Epithelial cell of esophagus (primary cell): ENCODE measurements at places on chromosomes 7 and 10.
A peak's percentile ranks its signal among the peaks of the same experiment; 100 is the strongest.

DNA sequence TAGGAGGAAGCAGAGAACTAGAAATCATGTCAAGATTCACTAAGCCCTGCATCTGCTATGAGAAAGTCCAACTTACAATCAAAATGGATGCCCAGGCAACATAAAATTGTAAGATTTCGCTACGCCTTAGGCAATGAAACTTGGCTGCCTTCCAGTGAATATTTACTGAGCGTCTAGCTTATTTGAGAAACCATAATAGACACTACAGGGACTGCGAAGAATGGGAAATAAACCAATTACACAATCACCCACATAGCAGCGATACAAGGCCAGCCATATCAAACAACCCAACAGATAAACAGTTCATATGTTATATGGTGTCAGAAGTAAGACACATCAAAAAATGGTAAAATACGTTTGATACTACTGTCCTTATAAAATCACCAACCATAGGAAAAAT is 545.0 kb upstream of the C7orf33 start:
- DNase-seq = no peak

- DNase-seq = no peak
These were observed 7.7 kb downstream of the CCDC136 start for GRCh38 chr7:128799451-128799850.

DNA sequence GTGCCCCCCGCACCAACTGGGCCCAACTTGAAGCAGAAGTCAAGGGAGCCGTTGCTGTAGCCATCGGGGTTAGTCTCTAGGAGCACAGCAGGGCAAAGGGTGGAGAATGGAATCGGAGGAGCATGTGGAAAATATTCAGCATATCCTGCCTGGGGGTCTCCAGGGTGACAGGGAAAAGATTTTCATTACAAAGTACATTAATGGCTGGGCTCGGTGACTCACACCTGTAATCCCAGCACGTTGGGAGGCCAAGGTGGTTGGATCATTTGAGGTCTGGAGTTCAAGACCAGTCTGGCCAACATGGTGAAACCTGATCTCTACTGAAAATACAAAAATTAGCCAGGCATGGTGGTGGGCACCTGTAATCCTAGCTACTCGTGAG is 53.8 kb upstream of the ABLIM1 start:
- DNase-seq = no peak

DNA sequence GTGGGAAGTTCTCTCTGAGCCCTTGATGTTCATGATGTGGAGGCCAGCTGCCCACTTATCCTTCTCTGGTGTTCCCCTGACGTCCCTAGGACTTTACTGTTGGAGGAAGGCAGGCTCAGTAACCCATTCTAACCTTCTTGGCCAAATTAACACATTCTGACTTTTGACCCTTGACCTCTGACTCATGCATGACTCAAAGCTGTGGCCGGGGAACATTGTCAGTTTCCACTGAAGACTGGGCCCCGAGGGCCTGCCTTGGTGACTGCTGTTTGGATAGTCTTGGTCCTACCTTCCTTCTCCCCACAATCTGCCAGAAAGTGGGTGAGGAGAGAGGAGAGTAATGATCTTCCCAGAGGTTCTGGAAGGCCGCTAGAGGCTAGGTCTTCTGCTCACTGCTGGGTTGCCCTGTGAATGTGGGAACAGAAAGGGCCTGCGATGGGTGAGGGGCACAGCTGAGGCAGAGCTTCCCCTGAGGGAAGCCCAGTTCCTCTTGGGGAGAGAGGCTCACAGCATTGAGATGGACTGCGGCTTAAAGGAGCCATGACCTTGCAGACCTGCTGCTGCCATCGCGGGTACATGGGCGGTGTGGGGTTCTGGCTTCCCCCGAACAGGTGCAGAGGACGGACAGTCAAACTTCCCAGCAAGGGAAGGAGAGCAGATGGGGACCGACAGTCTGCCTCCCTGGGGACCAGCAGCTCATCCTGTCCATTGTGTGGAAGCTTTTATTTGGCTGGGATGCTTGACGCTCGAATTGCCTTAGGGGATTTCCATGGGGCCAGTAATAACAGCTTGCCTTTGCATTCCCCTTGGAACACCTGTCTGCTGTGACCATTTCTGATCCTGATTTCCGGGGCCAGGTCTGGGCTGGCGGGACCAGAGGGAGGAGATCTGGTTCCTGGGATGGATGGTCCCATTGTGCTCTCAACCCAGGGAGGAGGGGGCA is 43.8 kb downstream of the ADAMTS14 start:
- no peak for DNase-seq

- DNase-seq = no peak
These were observed 13.9 kb upstream of the WNT8B start for GRCh38 chr10:100448951-100449350.

DNA sequence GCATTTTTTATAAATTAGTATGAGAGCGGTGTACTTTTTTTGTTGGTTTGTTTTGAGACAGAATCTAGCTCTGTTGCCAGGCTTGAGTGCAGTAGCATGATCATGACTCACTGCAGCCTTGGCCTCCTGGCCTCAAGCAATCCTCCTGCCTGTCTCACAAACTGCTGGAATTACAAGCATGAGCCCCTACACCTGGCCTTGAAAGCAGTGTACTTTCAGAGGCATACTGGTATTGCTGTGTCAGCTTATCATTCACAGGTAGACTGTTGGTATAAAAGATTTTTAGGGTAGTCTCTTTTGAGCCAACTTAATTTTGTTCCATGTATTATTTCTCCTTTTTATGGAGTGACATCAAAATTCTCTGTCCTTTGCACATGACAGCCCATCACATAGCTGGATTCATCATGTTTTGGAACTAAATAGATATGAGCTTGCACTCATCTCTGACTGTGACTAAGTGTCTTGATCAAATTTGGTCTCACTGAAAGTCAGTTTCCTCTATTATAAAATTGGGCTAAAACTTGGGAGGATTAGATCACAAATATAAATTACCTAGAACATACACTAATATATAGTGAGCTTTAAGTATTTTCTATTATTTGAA is 12.4 kb downstream of the GNAT3 start:
- DNase-seq = peak; percentile 96

DNA sequence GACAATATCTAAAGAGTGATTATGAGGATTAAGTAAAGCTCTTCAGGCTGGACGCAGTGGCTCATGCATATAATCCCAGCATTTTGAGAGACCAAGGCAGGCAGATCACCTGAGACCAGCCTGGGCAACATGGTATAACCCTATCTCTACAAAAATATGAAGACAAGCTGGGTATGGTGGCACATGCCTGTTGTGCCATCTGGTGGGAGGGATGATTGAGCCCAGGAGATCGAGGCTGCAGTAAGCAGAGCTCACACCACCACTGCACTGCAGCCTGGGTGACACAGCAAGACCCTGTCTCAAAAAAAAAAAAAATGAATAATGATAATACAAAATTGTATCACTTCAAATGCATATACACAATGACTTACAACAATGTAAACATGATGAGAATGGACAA is 195.6 kb upstream of the AUTS2 start:
- DNase-seq = no peak

DNA sequence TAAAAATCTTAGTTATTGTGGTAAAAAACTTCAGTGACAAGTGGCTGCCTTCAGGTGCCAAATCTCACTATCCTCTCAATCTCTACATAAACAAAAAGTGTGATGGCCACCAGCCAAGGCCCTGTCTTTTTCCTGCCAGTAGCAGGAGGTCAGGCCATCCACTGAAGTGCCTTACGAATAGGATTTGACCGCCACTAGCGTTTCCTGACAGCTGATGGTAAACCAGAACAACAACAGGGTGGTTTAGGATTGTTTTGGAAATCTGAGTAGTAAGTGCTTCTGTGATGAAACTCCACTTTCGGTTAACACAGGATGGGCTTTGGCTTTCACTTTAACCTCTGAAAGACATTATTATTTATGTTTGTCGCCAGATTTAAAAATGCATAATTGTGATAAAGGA is 55.7 kb upstream of the OGDHL start:
- no peak for DNase-seq

GRCh38 chr7:51797371-51797770 is 480.8 kb upstream of the COBL start:
- DNase-seq = no peak

DNA sequence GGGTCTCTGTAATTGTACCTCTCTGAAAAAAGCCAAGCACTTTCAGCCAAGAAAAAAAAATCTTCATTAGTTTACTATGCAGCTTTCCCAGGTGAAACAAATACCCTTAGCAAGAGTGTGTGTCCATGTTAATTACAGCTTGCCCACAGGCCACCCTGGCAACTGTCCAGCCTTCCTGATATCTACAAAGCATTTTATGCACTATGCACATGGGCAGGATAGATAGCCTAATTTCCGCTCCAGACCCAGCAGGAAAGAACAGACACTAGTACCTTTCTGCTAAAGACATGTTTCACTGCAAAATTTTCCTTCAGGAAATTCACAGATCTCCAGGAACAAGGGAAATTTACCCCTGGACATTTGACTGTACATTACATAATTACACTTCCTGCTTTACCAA is 24.4 kb downstream of the CACNA2D1 start:
- no peak for DNase-seq

DNA sequence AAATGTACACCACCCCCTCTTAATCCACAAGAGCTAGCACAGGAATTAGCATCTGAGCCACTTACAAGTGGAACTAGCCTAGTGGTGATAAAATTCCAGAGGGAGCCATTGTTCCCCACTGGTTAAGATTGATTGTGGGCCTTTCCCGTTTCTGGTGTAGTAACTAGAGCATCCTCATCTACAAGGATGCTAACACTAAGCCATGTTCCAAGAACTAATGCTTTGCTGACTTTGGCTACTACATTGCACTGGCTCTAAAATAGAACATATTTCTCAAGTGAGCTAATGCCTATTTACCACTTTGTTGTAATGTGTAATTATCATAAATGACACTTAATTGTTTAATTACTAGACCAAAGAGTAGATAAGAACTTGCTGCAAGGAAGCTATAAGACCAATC is 143.7 kb downstream of the FZD1 start:
- DNase-seq = no peak

- peak; percentile 54 for DNase-seq
These were observed 175.1 kb downstream of the COBL start for GRCh38 chr7:51141451-51142003.

DNA sequence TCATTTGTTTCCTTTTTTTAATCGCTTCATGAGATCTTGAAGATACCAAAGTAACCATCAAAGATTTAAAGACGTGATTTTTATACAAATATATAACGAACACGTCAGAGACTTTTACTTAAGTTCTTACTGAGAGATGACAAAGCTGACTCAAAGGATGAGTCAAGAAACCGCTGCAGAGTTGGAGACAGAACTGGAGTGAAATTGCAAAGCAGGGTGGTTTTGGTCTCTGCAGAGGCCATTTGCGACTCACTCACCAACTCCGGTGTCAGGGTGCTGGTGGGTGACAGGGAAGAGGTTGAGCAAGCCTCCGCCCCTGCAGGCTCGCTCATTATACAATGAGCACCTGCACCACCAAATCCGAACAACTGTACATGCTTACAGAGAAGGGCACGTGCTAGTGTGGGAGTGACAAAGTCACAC is 75.2 kb downstream of the DNAJB6 start:
- peak; percentile 86 for DNase-seq

- DNase-seq = peak; percentile 7
These were observed at the start of gene PLXNA4 for GRCh38 chr7:132575982-132576720. PLXNA4 (minus strand) TSS chr7:132576470; CDS start chr7:132508693, 67,777 bp downstream.

GRCh38 chr7:3374239-3374638 is 73.2 kb downstream of the SDK1 start:
- no peak for DNase-seq

- DNase-seq = no peak
These were observed 518.2 kb downstream of the SORCS3 start for GRCh38 chr10:105159268-105159667.

- no peak for DNase-seq
These were observed 434.7 kb upstream of the C7orf33 start for GRCh38 chr7:148155826-148156225.

DNA sequence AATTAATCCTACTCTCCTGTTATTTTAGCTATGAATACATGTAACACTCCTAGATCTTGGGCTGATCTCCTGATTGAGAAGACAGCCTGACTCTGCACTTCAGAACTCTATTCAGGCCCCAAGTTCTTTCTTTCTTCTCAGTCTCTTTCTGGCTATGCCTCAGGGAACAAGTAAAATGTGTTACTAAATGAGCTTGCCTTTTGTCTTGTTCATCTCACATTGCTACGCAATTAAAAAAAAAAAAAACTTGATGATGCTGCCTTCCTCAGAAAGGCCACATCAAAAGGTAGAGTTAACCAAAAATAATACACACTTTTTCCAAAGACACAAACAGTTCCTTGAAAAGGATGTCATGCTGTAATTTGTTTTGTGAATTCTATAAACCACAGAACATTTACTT is 258.1 kb downstream of the TWIST1 start:
- DNase-seq = peak; percentile 46

- no peak for DNase-seq
These were observed 1036.8 kb upstream of the POT1 start for GRCh38 chr7:125966278-125967048.

DNA sequence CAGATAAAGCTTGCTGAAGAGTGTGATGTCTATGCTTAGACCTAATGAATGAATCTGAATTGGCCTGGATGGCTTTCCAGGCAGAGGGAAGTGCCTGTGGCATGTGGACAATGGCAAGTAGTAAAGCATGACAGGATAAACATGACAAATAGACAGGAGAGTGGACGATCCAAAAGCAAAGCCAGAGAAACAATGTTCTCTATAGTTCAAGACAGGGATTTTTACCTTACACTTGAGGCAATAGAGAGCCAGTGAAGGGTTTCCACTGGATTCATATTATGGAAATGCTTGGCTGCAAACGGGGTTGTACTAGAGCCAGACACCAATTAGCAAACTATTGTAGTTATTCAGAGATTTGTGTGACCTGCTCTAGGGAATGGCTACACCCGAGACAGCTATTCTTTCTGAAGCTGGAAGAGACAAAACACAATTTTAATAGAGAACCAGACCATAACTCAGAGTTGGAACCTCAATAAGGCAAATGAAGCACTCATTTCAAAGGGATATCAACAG is 2.3 kb downstream of the AGMO start:
- no peak for DNase-seq

- DNase-seq = peak; percentile 15
These were observed 65.8 kb upstream of the LAMB4 start for GRCh38 chr7:108196004-108196403.

GRCh38 chr7:111229916-111230315 is 139.0 kb downstream of the LRRN3 start:
- no peak for DNase-seq

GRCh38 chr7:151309311-151309710 is 32.3 kb upstream of the NUB1 start:
- no peak for DNase-seq

DNA sequence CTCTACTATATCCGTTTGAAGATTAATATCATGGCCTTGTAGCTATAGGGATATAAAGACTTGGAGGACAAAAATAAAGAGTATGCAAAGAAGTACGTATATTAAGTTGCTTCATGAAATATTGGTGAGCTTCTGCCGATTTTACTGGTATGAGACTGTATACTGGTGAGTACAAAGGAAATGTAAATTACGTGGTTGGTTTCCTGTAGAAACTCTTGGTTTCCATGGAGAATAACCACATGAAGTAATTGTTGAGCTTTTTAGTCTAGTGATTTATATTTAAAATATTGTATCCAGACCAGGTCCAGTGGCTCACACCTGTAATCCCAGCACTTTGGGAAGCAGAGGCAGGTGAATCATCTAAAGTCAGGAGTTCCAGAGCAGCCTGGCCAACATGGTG is 32.2 kb upstream of the GLI3 start:
- DNase-seq = peak; percentile 7
